ENCODE measurements at places on chromosomes 11 and 22.

DNA sequence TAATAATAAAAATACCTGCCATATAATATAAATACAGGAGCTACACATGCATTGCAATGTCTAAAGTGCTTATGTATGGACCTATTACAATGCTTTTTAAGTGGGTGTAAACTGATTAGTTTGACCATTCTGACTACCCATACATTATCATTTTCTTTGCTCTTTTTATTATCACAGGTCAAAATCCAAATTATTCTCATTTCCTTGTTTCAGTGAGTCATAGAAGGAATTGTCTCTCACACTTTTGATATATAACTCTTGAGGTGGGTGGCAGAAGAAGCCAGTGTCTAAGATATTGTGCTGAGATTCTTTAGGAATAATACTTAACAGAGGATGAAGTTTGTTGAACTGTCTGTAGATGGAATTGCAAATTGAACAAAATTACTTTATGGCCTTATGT is 35.6 kb downstream of the GAS2 start:
- no peak for DNase-seq

GRCh38 chr22:37269936-37270678 is 12.2 kb upstream of the CYTH4 start:
- no peak for DNase-seq

GRCh38 chr11:86818462-86819192 is 18.3 kb downstream of the PRSS23 start:
- DNase-seq: peak; percentile 2

DNA sequence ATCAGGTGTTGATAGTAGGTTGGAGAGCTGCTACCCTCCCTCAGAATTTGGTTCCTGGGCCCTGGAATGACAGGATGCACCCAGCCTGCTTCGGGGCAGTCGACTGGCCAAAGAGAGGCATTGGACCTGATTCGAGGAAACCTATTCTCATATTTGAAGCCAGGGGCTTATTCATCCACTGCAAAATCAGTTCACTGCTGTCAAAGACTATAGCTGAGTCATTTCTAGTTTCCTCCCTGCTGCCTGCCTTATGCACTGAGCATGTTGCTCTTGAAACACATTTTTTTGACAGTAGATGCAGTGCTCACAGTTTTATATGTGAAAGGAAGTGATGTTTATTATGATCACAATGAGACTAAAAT is 565.4 kb downstream of the ETS1 start:
- no peak for DNase-seq

GRCh38 chr11:6627762-6628241 is 8.6 kb upstream of the TPP1 start:
- DNase-seq: no peak

DNA sequence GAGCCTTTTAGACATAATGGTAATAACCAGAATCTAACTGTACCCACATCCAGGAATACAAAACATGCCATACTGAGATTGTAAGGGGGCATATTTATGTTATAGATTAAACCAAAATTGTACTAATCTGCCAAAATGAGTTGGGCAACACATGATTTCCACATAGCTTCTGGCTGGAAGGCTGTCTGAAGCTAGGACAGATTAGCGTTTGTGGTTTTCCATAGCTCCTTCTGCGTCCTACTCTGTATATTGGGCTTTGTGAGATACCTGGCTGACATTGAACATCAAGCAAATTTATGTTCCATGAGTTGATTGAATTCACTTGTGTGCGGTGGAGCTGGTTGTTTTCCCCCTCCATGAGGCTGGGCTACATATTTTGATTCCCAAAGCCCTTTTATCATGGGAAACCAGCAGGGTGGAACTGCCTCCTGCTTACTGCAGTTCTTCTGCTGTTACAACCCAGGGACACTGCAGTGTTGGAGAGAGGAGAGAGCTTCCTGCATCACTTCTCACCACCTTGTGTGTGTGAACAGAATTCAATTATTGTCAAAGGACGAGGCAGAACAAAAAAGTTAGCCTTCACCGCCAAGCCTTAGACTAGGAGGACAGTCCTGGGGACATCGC is 114.9 kb downstream of the C11orf91 start:
- DNase-seq: no peak

DNA sequence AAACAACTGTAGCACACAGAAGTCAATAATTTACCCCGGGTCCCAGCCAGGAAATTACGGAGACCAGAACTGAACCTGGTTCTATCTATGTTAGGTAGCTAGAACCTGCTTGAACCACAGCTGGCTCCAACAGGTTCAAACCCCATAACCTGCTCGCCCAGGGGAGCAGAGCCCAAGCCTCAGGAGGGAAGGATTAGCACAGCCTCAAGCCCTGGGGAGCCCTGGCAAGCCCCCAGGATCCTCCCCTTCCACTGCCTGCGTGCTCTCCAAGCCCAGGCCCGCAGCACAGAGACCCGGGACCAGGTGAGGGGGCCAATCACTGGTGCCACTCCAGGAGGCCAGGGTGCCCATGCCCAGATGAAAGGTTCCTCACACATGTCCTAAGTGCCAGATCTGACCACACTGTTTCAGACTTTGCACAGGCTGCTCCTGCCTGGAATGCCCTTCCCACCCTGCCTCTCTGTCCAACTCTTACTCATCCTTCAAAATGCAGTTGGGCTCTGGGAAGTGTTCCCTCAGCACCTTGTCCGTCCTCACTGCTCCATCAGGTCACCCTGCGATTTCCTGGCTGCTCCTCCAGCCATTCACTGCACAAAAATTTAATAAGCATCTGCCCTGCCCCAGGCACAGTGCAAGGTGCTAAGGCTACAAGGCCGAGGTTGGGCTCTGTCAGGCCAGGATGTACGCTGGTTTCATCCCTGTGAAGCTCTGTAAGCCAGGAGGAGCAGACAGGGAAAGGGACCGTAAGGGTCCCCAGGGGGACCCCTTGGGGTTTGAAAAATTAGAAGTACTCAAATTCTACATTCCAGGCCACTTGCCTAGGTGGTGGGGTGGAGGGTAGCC is 32.2 kb downstream of the ARRB1 start:
- DNase-seq: no peak

GRCh38 chr11:85869781-85870180 is 14.6 kb downstream of the CCDC83 start:
- DNase-seq: no peak

GRCh38 chr11:126113515-126113957 is 50.9 kb upstream of the CDON start:
- peak; percentile 86 for DNase-seq

DNA sequence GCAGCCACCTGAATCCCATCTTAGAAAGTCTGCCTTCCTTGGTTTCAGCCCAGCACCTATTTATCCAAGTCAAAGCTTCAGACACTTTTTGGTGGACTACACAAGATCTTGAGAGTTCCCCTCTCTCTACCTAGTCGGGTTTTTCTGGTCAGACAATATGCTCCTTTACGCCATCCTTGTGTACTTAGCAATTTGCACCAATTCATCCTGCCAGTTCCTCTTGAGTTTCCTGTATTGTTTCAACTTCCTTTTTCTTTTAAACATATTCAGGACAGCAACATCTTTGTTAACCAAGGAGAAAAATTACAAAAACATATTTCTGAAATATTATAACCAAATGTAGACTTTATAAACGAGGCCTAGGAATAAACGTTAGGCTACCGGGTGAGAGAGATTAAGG is 368.2 kb upstream of the CADM1 start:
- DNase-seq: no peak

GRCh38 chr22:17106161-17106784 is 14.9 kb downstream of the TMEM121B start:
- no peak for DNase-seq

- no peak for DNase-seq
Observed at GRCh38 chr22:45125188-45125587, 38.5 kb upstream of the NUP50 start.

DNA sequence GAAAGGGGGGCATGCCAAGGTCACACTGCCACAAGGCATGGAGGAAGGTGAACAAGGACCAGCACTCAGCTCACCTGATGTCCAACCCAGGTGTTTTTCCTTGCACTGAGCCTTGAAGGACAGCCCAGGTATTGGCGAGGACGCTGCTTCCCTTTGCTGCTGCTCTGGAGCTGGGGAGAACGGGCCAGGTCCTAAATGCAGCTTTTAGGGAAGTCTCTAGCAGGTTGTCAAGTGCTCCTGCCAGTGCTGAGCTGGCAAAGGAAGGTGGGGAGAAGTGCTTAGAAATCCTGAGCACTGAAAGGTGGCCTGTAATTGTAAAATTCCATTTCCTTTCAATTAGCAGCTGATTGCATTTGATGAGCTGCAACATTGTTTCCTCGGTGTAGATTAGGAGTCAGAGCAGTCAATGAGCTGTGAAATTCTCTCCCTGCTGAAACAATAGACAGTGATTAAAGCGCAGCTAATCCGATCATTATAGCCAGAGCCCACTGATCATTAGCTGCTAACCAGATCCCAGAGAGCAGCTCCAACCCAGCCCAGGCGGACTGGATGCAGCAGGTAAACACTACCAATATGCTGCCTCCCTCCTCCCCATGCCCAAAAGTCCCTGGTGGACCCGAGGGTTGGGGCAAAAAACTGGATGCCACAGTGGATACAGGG is 507.6 kb downstream of the INSC start:
- no peak for DNase-seq

DNA sequence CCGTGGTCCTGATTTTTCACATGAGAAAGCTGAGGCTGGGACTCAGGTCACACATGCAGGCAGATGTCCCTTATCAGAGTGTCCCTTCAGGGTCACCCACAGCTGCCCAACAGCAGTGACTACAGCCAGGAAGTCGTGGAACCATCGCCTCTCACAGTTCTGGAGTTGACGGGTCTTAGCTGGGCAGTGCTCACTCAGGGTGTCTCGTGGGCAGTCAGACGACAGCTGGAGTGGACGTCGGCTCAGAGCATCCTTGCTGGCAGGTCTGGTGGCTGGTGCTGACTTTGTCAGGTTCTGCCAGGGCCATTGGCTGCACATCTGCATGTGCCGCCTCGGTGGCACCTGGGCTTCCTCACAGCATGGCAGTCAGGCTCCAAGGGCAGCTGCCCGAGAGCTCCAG is 35.6 kb upstream of the TH start:
- DNase-seq: no peak

- no peak for DNase-seq
Observed at GRCh38 chr11:109285465-109285864, 136.5 kb upstream of the C11orf87 start.

All from NCI-H510A (cell line).